ENCODE measurements at places on chromosomes 7 and 10. TPM values are rescaled to one million over a fixed set of nuclear protein-coding genes. Genes with fewer than 3 reads are reported as not detected.
A peak's percentile ranks its signal among the peaks of the same experiment; 100 is the strongest.

DNA sequence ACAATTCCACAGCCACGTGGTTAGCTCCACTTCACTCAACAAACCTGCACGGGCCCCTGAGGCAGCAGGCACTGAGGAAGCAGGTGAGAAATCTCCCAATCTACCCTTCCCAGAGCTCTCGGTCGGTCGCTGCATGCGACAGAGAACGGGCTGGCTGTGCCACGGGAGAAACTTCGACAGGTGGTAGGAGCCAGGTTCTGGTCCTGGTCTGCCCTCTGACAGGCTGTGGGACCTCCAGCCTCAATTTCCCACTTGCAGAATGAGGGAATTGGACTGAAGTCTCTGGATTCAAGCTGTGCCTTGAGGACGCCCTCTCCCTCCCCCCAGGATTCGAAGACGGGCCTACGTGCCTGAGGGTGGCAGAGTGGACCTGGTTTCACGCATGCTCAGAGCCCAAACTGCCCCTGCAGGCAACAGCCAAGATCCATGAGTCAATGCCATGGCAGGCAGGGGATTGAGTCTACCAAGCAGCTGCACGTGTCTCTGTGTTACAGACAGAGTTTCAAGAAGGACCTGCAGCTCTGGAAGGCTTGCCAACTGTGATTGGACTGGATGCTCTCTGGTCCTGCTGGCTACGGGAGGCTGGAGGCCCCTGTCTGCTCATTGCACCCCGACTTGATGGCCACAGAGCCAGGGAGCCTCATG, 215.0 kb downstream of the USP6NL start:
- DNase-seq: peak; percentile 70

DNA sequence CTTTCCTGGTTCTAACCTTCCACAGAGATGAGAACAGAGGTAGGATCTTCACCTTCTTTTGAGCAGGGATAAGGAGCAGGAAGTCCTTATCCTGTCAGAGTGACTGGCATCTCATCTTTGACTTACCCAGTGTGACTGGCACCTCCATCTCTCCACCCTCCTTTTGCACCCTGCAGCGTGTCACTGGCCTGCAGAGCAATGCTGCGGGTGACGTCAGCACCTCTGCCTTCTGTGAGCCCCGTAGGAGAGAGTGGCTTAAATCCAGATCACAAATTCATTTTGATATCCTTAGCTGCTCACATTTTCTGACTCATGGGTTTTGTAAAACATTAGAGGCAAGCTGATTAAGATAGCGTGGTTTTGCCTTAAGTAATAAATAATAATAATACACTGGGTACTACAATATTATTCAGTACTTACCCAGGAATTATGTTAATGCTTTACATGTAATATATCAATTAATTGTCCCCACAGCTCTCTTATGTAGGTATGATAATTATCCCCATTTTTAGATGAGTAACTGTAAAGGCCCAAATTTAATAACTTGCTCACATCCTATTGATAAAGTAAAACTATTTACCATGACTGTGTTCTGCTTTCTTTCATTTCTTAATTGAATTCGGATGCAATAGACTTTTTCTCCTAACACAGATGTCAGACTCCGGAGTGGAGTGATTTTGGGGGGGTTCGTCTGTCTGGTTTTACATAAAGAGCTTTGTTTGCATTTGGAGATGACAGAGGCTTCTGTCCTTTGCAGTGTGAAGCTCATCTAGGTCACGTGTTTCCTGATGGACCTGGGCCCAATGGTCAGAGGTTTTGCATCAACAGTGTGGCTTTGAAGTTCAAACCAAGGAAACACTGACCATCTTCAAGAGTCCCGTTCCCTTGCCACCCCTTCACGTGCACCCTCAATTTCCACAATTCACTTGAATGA, 24.9 kb downstream of the MSRB2 start:
- no peak for DNase-seq

DNA sequence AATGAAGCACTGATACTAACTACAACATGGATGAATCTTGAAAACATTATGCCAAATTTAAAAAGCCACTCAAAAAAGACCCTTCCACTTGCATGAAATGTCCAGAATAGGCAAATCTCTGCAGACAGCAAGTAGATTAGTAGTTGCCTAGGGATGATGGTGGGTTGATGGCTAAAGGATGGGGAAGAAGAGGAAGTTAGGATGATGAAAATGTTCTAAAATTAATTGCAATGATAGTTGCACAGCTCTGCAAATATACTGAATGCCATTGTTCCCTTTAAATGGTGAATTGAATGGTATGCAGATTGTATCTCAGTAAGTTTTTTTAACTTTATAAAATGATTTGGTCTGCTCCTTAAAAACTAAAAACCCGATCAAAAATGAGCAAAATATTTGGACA, 7.3 kb upstream of the LIPA start:
- no peak for DNase-seq

Gene PAX4
- not detected for total RNA-seq

Gene CYP3A4
- total RNA-seq: not detected

Data from cardiac septum (tissue), 1 donor.